ENCODE measurements at places on chromosomes 12 and 14.

- no peak for DNase-seq
Measured at GRCh38 chr14:58560208-58560607, 77.6 kb upstream of the DACT1 start.

DNA sequence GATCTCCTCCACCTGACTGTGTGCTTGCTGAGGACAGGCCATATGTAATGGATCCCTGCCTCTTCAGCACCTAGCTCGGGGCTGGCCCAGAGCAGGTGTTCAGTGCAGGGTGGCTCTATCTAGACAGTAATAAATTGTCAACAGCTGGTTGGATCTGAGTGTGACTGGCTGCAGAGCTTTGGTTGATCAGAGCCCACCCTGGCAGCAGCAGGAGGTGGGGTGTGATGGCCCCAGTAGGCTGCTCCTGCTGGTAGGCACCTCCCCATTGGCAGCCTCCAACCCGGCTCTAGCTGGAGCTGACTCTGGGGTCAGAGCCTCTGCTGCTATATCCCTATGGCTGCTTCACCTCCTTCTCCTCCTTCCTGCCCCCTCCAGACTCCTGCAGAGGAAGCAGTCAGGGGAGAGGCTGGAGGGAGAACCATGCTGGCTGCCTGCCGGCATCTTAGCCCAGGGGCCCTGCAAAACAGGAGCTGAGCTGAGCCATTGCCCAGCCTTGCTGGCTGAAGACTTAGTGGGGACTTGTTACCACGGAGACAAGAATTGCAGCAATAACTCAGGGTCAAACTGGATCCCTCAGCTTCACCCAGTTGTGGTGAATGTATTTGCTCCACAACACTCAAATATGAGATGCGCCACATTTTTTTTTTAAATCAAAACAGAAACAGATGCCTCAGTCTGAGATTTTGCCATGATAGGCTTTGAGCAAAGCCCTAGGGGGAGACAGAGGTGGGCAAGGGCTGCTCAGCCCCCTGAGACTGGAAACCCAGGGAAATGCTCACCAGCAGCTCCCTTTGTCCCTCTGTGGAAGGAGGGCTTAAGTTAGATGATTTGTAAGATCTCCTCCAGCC is 22.2 kb downstream of the TMEM63C start:
- DNase-seq, result no peak

DNA sequence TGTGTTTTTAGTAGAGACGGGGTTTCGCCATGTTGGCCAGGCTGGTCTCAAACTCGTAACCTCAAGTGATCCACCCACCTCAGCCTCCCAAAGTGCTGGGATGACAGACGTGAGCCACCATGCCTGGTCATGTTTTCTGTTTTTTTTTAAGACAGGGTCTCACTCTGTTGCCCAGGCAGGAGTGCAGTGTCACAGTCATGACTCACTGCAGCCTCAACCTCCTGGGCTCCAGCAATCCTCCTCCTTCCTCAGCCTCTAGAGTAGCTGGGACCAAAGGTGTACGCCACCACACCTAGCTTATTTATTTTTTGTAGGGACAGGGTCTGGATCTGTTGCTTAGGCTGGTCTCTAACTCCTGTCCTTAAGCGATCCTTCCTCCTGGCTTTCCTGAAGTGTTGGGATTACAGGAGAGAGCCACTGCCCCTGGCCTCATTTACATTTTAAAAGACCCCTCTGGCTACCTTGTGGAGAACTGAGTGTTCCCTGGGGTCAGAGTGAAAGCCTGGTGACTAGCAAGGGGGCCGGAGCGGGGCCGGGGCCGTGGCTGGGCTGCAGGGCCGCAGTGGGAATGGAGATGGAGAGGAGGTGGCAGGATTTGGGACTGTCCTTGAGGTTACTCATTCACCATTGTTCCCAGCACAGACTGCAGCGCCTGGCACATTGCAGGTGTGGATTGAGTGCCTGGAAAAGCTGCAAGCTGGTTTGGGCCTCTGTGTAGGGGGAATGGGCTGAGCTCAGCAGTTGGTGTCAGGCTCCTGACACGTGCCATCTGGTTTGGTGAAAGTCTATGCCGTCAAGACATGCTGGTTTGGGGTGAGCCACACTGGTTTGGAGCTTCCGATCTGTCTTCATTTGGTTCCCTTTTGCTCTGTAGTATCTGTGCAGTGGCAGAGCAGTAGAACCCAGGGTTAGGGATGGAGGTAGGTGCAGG is 18.1 kb downstream of the KMT5A start:
- no peak for DNase-seq

DNA sequence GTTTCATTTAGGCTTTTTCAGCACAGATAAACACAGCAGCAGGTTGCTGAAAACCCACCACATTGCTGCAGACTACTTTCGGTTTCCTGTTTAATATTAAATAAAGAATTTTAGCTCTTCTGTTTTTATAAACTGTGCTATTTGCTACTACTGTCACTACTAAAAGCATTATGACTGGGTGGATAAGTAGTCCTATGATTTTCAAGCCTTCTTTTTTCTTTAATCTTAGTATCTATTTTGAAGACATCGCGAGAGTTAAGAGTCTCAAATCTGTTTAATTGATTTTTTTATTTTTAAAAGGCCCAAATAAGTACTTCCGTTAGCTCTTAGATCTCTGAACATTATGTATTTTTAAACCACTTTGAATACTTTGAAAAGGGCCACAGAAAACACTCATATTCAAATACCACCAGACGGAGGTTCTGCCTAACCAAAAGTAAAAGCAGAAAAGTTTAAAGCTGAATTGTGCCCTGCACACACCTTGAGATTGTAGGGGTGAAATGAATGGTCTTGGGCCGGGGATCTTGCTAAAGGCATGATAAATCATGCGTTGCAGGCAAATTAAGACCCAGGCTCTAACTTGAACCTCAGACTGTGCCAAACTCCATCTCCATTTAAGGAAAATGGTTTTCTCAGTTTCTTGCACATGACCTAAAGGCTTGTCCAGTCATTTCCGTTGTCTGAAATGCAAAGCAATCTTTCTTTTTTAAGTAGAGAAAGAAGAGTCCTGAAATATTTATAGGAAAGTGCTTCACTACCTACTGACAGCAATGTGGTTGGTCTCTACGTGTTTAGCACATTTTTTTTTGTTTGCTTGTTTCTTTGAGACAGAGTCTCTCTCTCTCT is 13.6 kb upstream of the FOXN3 start:
- no peak for DNase-seq

- no peak for DNase-seq
Measured at GRCh38 chr14:84298663-84299195, 1231.2 kb upstream of the FLRT2 start.

- no peak for DNase-seq
Measured at GRCh38 chr14:61533513-61534255, 161.6 kb upstream of the HIF1A start.

DNA sequence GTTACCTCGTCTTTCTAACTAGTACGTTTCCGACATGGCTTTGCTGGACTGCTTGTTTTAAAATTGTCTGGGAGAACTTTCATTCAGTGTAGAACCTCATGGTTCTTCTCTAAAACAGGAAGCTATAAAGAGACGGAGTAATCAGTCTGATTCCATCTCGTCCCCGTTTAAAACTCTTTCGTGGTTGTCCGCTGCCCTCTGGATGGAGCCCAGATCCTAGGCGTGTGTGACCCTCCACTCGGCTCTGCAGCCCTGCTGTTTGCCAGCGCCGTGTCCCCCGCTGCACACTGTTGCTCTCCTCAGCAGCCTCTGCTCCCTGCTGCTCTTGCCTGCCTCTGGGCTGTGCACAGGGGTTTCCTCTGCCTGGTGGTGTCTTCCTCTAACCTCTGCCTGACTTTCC is 50.2 kb downstream of the SLC8B1 start:
- no peak for DNase-seq

All from SIG-M5 (cell line).